ENCODE measurements at places on chromosomes 3 and 15.

DNA sequence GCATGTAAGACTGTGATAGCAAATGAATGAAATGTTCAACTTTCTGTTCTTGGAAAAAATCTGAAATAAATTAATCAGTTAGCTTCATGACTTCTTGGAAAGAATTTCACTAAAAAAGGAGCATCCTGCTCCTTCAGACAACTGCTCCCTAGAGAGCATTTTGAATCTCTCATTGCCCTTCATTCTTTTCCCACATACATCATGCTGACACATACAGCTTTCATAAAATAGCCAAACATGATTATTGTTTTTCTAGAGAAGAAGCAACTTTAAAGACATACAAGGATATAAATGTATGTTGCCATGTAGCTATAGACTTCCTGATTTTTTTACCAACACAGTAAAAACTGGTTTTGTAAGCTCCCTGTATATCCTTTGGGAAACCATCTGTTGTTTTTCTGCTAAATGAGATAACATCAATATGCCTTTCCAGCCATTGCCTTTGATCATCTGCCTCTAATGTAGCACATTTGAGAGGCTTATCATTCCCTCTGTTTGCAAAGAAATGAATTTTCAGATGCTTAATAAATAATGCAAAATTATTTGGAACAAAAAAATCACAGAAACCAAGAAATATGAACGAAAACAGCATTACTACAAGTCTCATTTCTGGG lies 248.2 kb upstream of the GPR149 start:
- DNase-seq = no peak

- DNase-seq = no peak
These were observed 76.6 kb downstream of the RBPMS2 start for GRCh38 chr15:64698823-64699222.

- no peak for DNase-seq
These were observed 126.7 kb downstream of the MYLK start for GRCh38 chr3:123757281-123757940.

DNA sequence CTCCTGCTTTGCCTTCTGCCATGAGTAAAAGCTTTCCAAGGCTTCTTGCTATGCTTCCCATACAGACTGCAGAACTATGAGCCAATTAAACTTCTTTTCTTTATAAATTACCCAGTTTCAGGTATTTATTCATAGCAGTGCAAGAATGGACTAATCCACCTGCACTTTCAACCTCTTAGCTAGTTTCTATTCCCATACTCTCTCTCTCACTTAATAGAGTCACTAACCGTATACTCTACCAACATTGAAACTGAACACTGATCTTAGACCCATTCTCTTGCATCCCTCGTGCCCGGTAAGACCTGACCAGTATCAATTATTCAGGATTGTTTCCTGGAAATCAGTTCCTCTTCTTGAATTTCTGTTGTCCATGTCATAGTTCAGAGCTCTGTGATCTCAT lies 92.7 kb upstream of the TMC3 start:
- no peak for DNase-seq

DNA sequence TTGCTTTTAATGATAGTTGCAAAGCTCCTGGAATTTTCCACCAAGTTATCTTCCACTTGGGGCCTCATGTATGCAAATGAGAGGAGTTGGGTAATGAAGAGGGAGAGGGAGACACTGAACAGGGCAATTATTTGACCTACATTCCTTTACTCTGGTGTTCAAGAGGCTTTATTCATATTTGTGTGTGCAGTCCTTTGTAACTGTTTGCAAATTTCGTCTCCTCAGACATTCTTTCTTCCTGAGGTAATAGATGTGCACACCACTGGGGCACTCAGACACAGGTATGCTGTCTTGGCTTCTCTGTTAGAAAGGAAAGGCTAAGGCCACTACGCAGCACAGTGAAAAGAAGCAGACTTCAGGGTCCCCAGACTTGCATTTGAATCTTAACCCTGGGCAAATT lies 189.7 kb upstream of the IL12A start:
- DNase-seq = peak; percentile 71

DNA sequence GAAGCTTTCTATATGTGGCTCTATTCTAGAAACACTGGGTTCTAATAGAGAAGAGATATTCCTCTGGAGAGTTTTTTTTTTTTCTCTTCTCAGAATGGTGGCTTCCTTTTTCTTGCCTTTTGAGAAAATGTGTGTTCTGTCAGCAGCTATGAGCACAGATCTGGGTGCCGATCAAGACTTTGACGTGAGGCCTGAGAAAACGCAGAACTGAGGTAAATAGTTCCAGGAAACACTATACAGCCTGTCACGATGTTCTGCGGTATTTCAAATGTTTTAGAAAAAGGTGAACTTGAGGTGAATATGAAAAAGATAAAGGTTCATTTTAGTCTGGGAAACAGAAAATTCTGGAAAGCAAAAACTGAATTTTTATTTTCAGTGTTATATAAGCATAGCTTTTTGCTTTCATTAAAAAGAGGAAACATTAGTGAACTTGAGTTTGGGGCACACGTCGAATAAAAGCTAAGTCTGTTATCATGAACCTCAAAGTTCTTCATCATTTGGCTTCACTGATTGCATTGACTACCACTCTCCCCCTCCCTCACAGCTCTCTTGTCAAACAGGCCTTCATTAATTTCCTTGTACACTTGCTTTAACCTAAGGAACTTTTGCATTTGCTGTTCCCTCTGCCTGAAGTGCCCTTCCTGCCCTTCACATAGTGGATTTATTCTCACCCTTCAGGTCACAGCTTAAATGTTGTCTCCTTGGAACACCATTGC lies 265.1 kb downstream of the NFKBIZ start:
- no peak for DNase-seq

GRCh38 chr3:150623945-150624344 lies 20.8 kb downstream of the SELENOT start:
- no peak for DNase-seq

DNA sequence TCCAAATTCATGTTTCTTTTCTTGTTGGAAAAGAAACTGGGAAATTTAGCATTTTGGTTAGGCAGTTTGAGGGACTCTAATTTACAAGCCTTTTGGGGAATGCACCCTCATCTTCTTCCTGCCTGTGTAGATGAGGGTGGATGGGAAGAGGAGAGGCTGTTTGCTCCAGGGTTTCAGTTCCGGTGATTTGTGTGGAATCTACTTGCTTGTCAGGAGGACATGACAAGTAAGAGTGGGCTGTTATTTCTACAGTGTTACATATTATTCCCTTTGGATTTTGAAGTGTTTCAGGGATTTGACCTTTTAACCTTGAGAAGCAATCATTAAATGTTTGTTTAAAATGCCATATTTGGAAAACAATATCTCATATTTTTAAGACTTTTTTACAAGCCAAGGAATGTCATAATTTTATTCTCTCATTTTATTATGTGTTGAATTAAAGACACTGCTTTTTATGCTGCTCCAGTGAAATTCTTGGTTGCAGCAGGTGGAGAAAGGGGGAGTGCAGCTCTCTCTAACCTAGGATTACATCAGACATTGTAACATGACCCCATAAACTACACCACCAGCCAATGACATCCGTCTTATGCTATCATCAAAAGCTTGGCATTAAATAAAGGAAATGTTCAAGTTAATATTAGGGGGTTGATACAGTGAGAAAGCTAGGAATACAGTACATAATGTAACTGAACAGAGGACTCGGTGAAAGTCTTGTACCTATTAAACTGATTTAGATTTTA lies 30.2 kb downstream of the PLAAT1 start:
- no peak for DNase-seq

DNA sequence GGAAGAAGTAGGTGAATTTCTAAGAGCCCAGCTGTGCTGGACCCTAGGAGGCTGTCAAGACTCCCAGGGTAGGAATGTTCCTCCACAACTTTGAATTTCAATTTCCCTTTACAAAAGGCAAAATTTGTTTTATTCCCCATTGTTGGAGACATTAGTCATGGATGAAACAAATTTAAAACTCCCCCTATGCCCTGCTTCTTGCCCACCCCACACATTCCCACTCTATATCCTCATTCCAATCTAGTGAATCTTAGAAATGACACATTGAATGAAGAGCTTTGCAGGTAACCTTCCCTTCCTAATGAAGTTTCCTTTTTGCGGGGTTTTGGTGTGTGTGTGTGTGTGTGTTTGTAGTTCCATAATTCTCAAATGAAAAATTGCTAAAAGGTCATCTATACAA lies 72.6 kb downstream of the CCNL1 start:
- DNase-seq = no peak

- no peak for DNase-seq
These were observed 245.1 kb downstream of the PCCB start for GRCh38 chr3:136495213-136495612.

DNA sequence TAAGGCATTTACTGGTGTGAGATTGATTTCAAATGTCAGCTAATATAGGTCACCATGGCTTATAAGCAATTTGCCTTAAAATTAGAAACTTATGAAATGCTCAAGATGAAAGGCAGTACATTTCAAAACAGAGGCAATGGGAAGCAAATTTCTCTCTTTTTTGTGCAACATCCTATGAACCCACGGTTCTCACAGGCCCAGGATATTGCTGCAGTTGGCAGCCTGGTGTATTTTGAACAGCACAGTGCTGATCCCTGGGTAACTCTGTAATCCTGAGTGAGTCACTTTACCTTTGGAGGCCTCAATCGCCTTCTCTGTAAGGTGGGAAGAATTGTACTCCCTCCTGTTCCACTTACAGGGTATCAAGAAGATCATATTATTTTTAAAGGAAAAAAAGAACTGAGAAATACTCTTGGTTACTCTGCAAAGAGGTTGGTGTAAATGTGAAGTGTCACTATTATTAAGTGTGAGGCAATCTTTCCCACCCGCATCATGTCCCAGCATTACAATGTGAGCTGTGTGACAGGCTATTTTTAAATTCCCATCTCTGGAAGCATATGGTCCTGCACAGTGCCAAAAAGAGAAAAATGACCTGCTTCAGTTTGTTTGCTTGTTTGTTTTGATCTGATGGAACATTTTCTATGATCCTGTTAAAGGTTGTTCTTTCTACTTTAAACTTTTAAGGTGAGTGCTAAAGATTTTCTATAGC lies 190.1 kb upstream of the LPP start:
- no peak for DNase-seq

- no peak for DNase-seq
These were observed 558 bp downstream of the DTWD1 start for GRCh38 chr15:49621401-49621811.

- DNase-seq = no peak
These were observed 81.3 kb downstream of the ABI3BP start for GRCh38 chr3:100911956-100912355.

DNA sequence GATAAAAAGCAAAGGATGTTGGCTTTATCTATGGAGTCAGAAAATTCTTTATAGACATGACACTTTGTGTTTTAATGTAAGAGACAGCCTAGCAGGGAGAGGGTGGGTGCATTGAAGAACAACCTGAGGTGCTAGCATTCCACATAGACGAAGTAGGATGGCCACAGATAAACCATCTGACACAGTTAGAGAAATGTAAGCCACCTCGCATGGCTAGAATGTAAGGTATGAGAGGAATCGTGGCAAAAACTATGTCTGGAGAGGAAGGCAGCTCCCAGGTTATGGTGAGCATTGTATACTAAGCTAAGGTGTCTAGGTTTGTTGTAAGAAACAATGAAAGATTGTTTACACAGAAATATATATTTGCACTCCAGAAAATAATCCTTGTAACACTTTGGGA lies 194.0 kb upstream of the SLITRK3 start:
- no peak for DNase-seq

GRCh38 chr3:72960812-72961518 lies 35.6 kb upstream of the PPP4R2 start:
- no peak for DNase-seq

DNA sequence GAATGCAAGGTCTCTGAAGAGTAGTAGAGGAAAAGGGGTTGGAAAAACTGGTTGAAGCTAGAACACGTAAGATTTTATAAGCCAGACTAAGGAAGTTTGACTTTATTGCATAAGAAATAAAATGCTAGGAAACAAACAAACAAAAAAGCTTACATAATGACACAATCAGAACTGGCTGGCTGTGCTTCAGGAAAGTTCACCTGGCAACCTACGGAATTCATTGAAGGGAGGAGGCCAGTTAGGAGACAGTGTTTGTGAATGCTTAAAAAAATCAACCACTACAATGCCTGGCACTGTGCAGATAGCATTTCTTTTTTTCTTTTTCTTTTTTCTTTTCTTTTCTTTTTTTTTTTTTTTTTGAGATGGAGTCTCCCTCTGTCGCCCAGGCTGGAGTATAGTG lies 1.9 kb upstream of the ICE2 start:
- no peak for DNase-seq

DNA sequence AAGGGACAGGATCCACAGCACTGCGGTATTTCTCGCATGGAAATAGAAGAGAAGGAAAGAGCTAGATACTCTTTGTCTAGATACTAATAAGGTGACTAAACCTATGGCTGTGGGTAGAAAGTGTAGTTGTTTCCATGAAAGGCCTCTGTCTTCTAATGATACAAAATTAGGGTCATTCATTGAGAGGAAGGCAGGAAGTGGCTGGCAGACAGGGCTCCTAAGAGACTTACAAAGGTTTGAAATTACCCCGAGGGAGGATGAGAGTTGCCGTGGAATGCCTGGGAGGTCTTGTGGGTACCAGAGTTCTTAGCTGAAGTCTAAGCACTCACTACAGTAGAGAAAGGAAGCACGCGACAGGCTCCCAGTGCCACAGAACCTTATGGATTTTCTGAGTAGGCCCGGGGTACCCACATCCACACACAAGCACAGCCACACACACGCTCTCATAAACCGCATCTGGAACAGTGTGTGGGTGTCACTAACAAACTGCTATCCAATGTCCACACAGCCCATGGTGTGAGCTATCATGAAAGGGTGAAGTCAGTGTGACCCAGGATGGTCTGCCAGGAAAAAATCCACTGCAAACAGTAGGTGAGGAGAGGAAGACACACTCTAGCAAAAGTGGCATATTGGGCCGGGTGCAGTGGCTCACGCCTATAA lies 221.4 kb downstream of the FAM43A start:
- DNase-seq = no peak

- no peak for DNase-seq
These were observed 42.9 kb downstream of the TIMP4 start for GRCh38 chr3:12115849-12116248.

DNA sequence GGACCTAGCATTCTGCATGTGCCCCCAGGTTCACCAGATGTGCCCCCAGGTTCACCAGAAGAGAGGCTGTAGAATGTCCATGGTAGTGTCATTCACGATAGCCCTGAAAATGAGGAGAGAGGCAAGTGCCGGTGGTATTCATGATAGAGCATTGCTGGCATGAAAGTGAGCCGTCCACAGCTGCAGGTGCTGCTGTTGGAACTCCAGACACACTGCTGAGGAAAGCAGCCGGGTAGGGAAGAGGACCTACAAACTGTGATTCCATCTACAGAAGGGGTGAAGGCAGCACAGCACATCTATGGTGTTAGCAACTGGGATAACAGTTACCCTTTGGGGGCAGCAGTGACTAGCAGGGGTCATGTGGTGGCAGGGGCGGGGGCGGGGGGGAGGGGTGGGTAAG lies 125.0 kb upstream of the PLXNA1 start:
- DNase-seq = no peak

- no peak for DNase-seq
These were observed 101.9 kb upstream of the SLCO3A1 start for GRCh38 chr15:91751611-91752010.

- DNase-seq = no peak
These were observed 46.1 kb downstream of the RFTN1 start for GRCh38 chr3:16467393-16467792.

- no peak for DNase-seq
These were observed 13.1 kb upstream of the SLC27A2 start for GRCh38 chr15:50168783-50169411.

- no peak for DNase-seq
These were observed 11.5 kb downstream of the LIPC start for GRCh38 chr15:58443308-58443707.

- DNase-seq = no peak
These were observed 149.3 kb upstream of the CBLB start for GRCh38 chr3:106018102-106018501.

GRCh38 chr3:179688850-179689249 lies 36.0 kb downstream of the USP13 start:
- no peak for DNase-seq

All from non-pigmented ciliary epithelial cell (primary cell).